ENCODE measurements at places on chromosomes 6 and 20.

GRCh38 chr6:138012682-138013081 lies 94.5 kb downstream of the PERP start:
- no peak for DNase-seq

DNA sequence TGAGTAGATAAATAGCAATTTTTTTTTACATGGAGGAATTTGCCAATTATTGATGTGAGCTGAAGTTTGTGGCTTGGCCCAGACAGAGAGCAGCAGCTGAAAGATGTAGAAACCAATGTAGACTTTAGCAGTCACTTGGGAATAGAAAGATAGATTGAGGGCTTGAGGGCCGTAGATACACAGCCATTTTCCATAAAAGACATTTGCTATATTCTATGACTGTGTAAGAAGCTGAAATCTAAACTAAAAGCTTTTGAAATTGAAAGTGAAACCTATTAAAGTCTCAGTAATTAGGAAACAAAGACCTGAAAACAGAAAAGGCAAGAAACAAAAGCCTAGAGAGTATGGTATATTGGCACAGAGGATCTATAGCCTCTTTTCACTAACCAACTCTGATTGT lies 332.7 kb downstream of the CENPW start:
- no peak for DNase-seq

DNA sequence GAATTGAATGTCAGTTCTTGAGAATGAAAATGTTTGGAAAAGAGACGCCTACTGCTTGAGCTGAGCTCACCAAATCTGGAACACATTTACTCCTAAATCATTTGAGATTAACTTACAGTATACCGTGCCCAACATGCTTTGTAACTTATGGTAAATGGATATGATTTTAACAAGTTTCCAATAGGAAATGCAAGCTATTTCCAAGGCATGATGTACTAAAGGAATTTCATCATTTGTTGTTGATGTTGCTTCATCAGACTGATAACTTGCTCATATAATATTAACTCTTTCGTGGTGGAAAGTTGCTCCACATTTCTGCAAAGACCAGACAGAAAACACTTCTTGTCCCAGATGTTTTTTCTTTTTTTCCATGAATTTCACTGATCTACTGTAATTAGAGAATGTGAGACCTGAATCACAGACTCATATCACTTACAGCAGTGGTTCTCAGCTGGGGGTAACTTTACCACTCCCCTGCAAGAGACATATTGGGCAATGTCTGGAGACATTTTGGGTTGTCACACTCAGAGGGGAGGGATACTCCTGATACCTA lies 116.6 kb upstream of the TRAF3IP2 start:
- no peak for DNase-seq

DNA sequence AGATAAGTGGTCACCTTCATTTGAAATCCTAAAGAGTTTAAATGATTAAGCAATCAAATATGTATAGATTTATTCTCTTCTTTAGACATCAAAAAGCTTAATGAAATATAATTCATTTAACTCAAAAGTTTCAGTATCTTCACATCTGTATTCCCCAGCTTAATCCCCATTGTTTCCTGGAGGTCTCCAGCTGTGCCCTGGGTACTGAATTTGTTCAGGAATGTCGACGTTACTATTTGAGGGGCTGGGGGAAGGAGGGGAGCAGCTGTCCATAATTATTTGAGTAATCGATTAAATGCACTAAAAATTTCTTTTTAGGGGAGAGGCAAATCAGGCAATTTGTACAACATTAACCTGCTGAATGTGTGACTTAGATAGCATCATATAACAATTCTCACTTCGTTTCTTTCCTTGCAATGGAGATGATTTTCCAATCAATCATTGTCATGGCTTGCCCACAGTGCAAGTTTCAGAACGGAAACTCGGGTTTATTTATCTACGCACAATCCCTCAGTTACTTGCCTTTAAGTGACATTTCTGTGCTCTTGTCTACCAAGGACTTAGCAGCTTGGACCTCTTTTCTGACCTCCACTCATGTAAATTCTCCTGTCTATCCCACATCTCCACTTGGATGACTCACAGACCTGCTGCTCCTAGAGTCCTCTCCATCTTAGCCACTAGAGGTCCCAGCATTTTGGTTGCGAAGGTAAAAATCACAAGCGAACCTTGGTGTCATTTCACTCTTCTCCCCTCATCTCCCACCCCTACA lies 3.9 kb downstream of the DOK5 start:
- no peak for DNase-seq

DNA sequence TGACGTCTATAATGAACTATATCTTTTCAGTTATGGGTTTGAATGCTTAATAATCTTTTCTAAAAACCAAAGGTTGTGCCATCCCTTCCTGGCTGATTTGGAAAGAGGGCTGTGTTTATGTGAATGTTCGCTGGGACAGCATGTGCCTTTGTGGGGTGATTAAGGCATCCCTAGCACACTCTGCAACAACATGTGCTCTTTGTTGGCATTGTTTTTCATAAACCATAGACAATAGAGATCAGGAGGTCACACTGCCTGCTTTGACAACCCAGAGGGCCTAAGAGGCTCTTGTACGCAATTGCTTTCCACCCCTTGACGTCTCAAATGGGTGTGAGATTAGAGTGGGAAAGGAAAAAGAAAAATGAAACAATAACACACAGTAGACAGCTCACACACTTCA lies 116.0 kb downstream of the LRRC1 start:
- no peak for DNase-seq

DNA sequence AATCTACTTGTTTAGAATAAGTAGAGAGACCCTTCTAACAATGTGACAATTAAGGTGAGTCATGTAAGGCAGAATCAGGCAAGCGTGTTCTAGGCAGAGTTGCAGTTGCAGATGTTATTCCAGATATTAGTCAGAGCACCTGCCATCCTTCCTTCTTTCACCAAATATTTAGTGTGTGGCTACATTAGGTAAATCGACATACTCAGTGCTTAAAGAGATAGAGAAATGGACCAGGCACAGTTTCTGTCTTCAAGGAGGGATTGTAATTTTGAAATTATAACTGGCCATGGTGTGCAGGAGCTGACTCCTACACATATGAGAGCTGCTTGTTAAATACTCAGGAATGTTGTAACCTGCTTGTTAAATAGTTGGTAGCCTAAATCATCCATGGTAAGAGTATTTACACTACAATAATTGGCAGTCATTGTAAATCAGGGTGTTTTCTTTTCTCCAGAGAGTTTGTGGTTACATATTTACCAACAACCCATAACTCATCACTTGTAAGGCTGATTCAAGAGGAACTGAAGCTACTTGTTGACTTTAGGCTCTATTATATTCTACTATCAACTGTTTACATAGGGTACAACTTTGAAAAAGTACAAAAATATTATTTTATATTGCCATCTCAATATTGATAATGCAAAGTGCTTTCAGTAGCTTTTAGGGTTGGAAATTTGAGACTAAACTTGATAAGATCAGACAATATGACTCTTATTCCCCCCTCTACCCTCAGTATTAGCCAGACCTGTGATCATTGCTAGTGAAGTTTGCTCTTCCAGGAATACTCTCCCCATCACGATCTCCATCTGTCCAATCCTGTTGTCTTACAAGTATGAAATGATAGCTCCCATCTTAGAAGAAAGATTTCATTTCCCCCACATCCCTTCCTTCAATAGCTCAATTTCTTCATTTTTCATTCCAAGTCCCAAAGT lies 607.1 kb downstream of the COL12A1 start:
- no peak for DNase-seq

DNA sequence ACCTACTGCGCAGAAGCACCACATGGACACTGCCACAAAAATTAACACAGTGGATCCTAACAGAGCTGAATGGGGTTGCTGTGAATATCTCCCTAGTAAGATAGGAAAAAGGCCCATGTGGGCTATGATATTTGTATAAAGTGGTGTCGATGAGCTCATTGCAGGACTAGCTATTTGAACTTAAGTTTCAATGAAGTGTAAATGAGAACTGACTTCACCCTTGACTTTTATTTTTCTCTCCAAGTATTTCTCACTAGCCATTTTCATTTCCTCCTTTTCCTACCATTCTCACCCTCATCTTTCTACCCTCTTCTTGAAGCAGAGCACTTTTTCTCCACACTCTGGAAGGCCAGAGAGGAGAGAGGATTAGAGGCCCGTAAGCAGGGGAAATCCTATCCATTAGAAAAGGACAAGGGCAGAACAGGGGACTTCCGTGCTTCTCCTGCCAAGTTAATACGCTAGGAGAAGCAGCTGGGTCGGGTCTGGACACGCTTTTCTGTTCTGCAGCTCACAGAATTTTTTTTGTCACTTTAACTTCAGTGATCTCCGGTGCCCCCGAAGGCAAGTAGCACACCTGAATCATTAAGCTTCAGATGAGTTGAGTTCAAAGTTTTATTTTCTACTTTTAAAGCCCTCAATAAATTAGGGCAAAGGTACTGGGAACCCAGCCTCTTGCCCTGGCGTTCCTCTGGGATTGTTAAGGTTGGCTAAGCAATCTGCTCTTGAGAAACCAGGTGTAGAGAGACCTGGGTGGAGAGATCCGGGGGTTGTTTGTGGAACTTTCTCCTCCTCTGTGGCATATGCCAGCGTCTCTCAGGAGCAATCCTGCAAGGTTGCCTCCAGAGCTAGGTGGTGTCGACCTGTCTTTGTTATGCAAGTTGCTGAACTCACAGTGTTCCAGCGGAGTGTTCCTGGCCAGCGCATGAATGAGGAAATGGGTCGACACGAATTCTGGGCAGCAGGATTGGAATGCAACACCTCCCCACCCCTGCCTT lies 56.2 kb upstream of the ARID1B start:
- DNase-seq = no peak

DNA sequence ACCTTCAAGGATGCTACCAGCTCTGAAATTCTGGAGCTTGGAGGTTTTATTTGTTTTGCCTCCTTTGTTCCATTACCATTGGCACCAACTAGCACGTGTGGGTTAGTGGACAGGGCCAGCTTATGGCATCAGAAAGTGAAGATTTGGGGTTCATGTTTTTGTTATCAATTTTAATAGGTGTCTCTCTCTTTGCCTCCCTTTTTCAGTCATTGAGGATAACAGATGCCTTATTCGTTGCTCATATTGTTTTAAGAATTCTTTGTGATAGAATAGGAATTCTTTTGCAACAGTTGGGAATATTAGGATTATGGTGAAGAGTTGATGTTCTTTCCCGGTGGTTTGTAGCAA lies 22.9 kb downstream of the TMC2 start:
- DNase-seq = no peak

DNA sequence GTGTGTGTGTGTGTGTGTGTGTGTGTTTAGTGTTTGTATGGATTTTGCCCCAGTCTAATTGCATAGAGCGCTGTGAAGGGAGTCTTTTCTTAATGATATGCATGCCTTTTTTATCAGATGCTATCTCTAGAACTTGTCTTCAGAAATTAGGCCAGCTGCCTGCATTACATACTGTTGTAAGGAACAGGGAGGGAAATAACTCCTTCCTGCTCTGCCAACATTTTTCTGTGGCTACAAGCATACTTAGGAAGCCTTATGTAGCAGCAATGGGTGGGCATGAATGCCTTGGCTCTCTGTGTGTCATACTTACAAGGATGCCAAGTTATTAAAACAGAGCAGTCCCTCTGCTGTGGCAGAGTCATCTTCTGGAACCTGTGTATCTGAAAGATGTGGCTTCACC lies 8.0 kb upstream of the COL21A1 start:
- DNase-seq = no peak

DNA sequence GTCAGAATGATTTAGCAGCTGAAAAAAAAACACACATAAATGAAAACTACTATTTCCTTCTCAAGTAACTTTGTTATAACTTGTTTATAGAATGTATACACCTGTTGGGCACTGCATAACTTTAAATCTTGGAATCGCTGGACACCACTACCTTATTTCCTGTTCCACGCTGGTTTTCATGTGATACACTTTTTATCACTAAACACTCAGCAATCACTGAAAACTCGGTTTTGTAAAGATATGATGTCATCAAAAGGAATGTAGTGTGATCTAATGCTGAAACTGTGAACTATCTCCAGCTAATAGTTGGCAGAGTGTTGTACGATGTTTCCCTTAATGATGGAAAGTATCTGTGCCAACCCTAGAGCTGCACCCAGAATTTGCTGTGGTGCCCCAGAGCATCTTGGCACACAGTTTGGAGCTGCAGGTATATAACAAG lies 127.9 kb downstream of the BACH2 start:
- no peak for DNase-seq

GRCh38 chr20:3430376-3431069 lies 23.1 kb upstream of the DNAAF9 start:
- DNase-seq = no peak

DNA sequence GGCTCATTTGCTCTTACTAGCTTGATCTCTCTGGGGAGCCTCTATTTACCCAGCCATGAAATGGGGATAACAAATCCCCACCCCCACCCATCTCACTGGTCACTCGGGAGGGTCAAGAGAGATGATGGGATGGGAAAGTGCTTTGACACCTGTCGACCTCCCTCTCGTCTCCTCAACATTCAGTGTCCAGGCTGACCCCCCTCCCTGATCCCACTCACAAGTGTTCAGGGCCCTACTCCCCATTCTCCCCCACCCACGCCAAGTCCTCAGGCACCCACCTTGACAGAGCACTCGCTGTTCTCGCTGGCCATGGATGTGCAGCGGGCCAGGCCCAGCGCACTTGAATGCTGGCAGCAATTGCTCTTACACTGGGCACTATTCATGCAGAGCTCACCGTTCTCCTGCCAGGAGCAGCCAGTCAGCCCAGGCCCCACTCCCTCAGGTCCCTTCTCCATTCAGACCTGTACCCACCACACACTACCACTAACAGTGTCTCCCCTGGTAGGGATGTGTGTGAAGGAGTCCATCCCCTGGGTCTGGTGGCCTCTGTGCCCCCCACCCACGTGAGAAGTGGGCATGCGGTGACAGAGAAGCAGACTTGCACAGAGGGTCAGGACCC lies 1.6 kb downstream of the CLPS start:
- DNase-seq = no peak

GRCh38 chr6:44058617-44059358 lies 68.5 kb downstream of the MRPL14 start:
- no peak for DNase-seq

Data from NCI-H1694 (cell line).